Hindlimb muscle (tissue), 1 donor: ENCODE measurements at places on chromosomes 7 and 10.

DNA sequence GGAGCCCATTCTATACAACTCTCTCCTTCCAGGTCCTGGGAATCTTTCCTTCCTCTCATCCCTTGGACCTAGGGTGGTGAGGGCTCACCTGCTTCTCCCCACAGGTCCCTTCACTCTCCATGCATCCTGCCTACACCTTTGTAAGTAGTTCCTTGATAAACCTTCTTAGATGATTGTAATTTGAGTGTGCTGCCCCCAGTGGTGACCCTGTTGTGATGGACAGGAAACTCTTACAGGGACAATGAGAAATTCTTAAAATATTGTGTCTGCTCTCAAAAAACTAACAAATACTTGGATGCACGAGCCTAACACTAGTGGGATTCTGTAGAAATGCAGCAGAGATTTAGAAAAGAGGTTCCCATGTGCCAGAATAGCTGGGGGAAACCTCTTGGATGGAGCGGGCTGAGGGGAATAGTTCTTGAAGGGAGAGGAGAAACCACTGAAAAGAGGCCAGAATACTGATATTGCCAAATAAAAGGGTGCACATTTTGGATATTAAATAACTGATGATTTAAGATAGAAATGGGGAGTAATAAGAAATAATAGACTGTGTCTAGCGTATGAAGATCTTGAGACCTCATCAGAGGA, 6.7 kb upstream of the PAXIP1 start:
- DNase-seq, result no peak

- no peak for DNase-seq
Measured at GRCh38 chr7:152847386-152847908, 87.9 kb downstream of the ACTR3B start.

- no peak for DNase-seq
Measured at GRCh38 chr10:33419311-33419710, 84.8 kb upstream of the NRP1 start.

GRCh38 chr7:37342688-37343471, 105.8 kb downstream of the ELMO1 start:
- no peak for DNase-seq

GRCh38 chr7:103630318-103630717, 184.3 kb upstream of the SLC26A5 start:
- no peak for DNase-seq

DNA sequence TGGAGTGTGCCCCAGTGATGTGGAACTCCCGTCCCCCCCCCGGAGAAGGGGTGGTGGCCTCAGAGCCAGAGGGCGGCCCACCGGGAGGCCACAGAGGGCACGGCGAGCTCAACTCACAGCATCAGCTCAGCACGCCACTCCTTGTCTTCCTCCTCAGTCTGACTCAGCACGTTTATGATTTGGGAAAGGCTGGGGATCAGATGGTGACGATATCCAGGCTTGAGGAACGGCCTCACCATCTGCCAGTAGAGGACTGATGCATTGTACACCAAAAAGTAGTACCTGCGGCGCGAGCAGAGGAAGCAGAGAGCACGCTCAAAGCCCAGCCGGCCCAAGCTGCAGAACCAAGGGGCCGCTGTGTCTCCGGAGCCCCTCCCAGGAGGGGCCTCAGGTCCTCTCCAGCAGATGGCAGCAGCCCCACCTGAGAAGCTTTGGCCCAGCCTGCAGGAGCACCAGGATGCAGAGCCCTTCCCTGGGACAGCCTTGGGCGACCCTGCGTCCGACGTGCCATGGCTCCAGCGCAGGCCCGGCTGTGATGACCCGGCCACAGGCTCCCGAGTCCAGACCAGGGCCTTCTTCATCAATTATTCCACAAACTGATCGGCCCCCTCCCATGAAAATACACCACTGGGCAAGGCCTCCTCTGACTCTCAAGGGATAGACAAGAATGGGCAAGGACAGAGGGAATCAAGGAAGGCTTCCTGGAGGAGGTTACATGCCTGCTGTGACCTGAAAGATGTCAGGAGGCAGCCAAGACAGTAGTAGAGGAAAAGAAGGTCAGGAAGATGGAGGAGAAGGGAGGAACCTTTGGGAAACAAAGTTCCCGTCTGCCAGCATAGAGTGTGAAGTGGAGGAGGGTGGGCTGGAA, 3.7 kb downstream of the CFAP46 start:
- no peak for DNase-seq
